ENCODE measurements at places on chromosomes 5 and 9. TPM values are rescaled to one million over a fixed set of nuclear protein-coding genes. Genes with fewer than 3 reads are reported as not detected.

GRCh38 chr5:108747774-108748400 lies at the start of gene FER:
FER (plus strand) TSS chr5:108747897; CDS start chr5:108798183, 50,286 bp downstream.
- H3K27ac ChIP-seq, result peak within 1 kb of the TSS; percentile 98
- DNase-seq, result no peak
- no peaks in the 10 kb centered on the region for H3K36me3 ChIP-seq
- peak within 1 kb of the TSS; percentile 72 for H3K4me3 ChIP-seq
- H3K4me1 ChIP-seq, result peaks cover 2% of the 10 kb centered on the region

- H3K27me3 ChIP-seq, result no peaks in the 10 kb centered on the region
- no peak for DNase-seq
- H3K36me3 ChIP-seq, result no peaks in the 10 kb centered on the region
Observed at GRCh38 chr9:86605303-86605702, 251.1 kb upstream of the TUT7 start.

- H3K27ac ChIP-seq, result peak overlapping the region; percentile 55
- no peaks in the 10 kb centered on the region for H3K4me1 ChIP-seq
- no peaks in the 10 kb centered on the region for H3K36me3 ChIP-seq
- no peak for DNase-seq
- no peak overlapping the region for H3K4me3 ChIP-seq
Observed at GRCh38 chr9:87557996-87558395, 60.3 kb downstream of the DAPK1 start.

DNA sequence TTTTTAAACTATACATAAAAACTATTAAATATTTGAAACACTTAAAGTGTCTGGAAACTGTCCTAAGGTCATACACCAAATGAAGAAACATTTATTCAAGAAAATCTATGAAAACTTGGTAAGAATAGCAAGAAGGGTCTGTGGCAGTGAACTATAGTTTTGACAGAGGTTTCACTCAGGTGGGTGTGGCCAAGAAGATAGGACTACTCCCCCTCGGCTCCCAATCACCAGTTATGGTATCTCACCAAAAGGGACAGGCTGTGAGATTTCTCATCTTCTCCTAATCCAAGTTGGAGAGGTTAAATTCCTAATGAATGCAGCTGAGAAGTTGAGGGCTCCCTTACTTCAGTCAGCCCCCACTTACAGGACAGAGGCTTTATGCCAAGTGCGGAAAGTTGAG lies 2.9 kb downstream of the ARSK start:
- no peak overlapping the region for H3K4me3 ChIP-seq
- no peaks in the 10 kb centered on the region for H3K27me3 ChIP-seq
- no peak overlapping the region for H3K27ac ChIP-seq
- H3K4me1 ChIP-seq, result peaks cover 19% of the 10 kb centered on the region
- no peaks in the 10 kb centered on the region for H3K36me3 ChIP-seq
- DNase-seq, result no peak

GRCh38 chr5:159175547-159175946 lies 33.8 kb downstream of the RNF145 start:
- H3K4me1 ChIP-seq, result peaks cover 49% of the 10 kb centered on the region
- no peaks in the 10 kb centered on the region for H3K27me3 ChIP-seq
- peaks cover 22% of the 10 kb centered on the region for H3K36me3 ChIP-seq
- H3K4me3 ChIP-seq, result no peak overlapping the region
- no peak overlapping the region for H3K27ac ChIP-seq

DNA sequence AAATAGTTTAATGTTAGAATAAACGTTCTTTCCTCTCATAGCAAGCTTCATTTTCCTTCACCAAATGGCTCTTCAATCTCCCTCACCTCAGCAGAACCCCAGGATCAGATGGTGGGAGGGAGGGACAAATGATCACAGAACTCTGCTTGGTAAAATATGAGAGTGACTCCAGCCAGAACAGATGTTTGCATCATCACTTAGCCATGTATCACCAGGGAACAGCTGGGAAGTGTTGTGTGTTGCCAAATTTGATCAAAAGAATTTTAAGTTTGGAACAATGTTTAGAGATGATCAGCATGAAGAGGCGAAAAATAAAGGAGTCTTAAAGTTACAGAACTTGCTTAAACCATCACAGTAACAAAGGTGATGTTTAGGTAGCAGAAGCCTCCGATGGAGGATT lies 115.7 kb downstream of the FRMD3 start:
- H3K27ac ChIP-seq, result peak overlapping the region; percentile 30
- H3K36me3 ChIP-seq, result no peaks in the 10 kb centered on the region
- no peak for DNase-seq
- no peak overlapping the region for H3K4me3 ChIP-seq
- no peaks in the 10 kb centered on the region for H3K4me1 ChIP-seq

DNA sequence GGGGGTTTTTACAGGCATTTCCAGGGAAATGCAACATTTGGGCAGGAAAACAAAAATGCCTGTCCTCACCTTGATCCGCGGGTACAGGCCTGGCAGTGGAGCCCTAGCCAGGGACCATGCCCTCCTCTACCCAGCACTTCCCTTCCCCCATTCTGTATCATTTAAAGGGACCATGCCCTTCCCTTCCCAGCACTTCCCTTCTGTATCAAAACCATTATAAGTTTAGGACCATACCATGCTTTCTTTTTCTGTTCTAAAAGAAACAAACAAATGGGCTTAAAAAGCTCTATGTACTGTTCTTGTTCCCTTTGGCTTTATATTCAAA lies 166.9 kb upstream of the ZNF608 start:
- H3K27ac ChIP-seq, result no peak overlapping the region
- no peaks in the 10 kb centered on the region for H3K27me3 ChIP-seq
- H3K36me3 ChIP-seq, result no peaks in the 10 kb centered on the region

- H3K27me3 ChIP-seq, result no peaks in the 10 kb centered on the region
- DNase-seq, result no peak
- H3K4me3 ChIP-seq, result no peak overlapping the region
Observed at GRCh38 chr5:156376751-156377150, 49.8 kb downstream of the SGCD start.

DNA sequence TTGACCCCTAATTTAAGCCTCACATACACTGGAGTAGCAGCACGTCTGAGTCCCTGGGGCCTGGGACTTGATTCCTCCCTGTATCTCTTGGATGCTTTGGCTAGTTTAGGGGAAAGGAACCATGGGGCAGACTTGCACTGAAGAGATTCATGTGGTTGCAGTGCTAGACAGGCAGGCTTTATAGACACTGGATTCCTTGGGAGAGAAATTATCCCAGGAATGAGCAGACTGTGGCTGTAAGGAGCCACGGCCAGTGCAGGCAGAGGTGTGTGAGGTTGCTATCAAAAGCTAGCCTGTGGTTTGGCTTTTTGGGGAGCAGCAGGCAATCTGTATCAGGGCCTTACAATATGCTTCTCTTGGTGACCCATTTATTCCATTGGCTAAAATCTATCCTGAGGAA lies 20.5 kb upstream of the PITX1 start:
- no peak overlapping the region for H3K4me3 ChIP-seq
- no peaks in the 10 kb centered on the region for H3K4me1 ChIP-seq
- no peaks in the 10 kb centered on the region for H3K36me3 ChIP-seq
- peaks cover 44% of the 10 kb centered on the region for H3K27me3 ChIP-seq
- H3K27ac ChIP-seq, result no peak overlapping the region

- DNase-seq, result no peak
- H3K36me3 ChIP-seq, result no peaks in the 10 kb centered on the region
- no peak overlapping the region for H3K4me3 ChIP-seq
- H3K27ac ChIP-seq, result peak overlapping the region; percentile 57
- H3K4me1 ChIP-seq, result peaks cover 79% of the 10 kb centered on the region
- H3K27me3 ChIP-seq, result no peaks in the 10 kb centered on the region
Observed at GRCh38 chr9:20559231-20559890, 62.9 kb downstream of the MLLT3 start.

GRCh38 chr5:133904641-133905040 lies 63.8 kb downstream of the C5orf15 start:
- H3K27ac ChIP-seq, result no peak overlapping the region
- no peak overlapping the region for H3K4me3 ChIP-seq
- H3K36me3 ChIP-seq, result no peaks in the 10 kb centered on the region
- H3K27me3 ChIP-seq, result no peaks in the 10 kb centered on the region
- H3K4me1 ChIP-seq, result peaks cover 4% of the 10 kb centered on the region
- no peak for DNase-seq

DNA sequence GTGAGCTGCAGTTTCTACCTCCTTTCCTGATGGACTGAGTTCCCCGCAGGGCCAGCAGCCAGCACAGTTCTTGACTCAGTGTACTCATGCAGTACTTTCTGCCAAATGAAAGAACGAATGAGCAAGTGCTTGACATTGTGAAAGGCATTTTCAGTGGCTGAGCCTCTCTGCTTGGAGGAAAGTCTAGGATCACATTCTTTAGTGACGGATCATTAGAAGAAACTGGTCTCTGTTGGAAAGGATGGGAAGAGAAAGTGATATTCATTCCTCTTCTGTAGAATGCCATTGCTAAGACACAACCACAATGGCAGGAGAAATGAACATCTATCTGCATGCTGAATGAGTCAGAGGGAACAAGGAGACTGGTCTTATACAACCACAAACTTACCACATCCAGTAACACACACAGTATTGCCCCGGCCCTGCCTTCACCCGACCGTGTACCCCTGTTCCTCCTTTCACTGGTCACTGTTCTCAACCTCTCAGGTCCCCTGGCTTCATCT lies 206.9 kb downstream of the CRB2 start:
- no peaks in the 10 kb centered on the region for H3K27me3 ChIP-seq
- H3K4me3 ChIP-seq, result no peak overlapping the region
- peak; percentile 78 for DNase-seq
- H3K4me1 ChIP-seq, result no peaks in the 10 kb centered on the region
- H3K36me3 ChIP-seq, result no peaks in the 10 kb centered on the region

GRCh38 chr5:60959156-60959555 lies 14.2 kb downstream of the NDUFAF2 start:
- H3K27me3 ChIP-seq, result no peaks in the 10 kb centered on the region
- H3K4me1 ChIP-seq, result no peaks in the 10 kb centered on the region
- no peak overlapping the region for H3K4me3 ChIP-seq

- DNase-seq, result no peak
- no peak overlapping the region for H3K4me3 ChIP-seq
- no peaks in the 10 kb centered on the region for H3K36me3 ChIP-seq
Observed at GRCh38 chr5:74413403-74414048, 227.0 kb downstream of the ENC1 start.

- H3K27me3 ChIP-seq, result no peaks in the 10 kb centered on the region
- H3K27ac ChIP-seq, result no peak overlapping the region
- H3K36me3 ChIP-seq, result no peaks in the 10 kb centered on the region
- H3K4me3 ChIP-seq, result no peak overlapping the region
- no peak for DNase-seq
- H3K4me1 ChIP-seq, result no peaks in the 10 kb centered on the region
Observed at GRCh38 chr5:171692107-171692506, 93.5 kb upstream of the SMIM23 start.

DNA sequence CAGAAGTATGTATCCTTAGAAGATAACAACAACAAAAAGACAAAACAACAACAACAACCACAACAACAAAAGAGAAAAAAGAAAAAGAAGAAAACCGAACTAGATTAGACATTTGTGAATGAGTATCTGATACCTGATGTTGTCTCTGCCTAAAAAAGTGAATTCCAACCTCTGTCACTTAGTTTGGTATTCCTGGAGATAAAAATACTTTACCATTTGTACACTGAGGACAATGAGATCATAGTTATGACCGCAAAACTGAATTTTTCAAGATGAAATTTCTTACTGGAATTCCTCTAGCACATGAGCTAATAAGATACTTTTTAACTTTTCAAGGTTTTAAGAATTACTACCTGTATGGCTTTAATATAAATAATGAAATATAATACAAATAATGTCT lies 54.5 kb downstream of the ALDH1A1 start:
- H3K27ac ChIP-seq, result peak overlapping the region; percentile 72
- peaks cover 39% of the 10 kb centered on the region for H3K4me1 ChIP-seq
- no peak overlapping the region for H3K4me3 ChIP-seq
- H3K36me3 ChIP-seq, result no peaks in the 10 kb centered on the region
- H3K27me3 ChIP-seq, result no peaks in the 10 kb centered on the region

DNA sequence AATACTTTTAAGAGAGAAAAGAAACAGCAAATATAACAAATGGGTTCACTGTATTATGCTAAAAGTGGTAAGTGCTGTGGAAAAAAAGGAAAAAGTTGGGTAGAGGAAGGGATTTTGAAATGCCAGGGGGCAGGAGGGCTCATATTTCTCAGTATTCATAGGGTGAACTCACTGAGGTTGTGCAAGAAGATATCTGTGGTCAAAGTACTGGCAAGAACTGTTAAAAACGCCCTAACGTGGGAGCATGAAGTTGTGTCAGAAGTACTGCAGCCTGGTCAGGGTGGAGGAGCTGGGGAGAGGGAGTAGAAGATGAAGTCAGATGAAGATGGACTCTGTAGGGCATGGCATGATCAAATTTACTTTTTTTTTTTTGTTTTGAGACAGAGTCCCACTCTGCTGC lies 31.2 kb upstream of the SLC28A3 start:
- no peaks in the 10 kb centered on the region for H3K36me3 ChIP-seq
- no peaks in the 10 kb centered on the region for H3K27me3 ChIP-seq
- no peak overlapping the region for H3K4me3 ChIP-seq
- DNase-seq, result no peak

GRCh38 chr9:33800886-33801285 lies 5.5 kb downstream of the PRSS3 start:
- no peak overlapping the region for H3K27ac ChIP-seq
- DNase-seq, result no peak
- H3K27me3 ChIP-seq, result no peaks in the 10 kb centered on the region
- no peak overlapping the region for H3K4me3 ChIP-seq
- no peaks in the 10 kb centered on the region for H3K36me3 ChIP-seq

- no peak overlapping the region for H3K4me3 ChIP-seq
- no peak for DNase-seq
- H3K36me3 ChIP-seq, result no peaks in the 10 kb centered on the region
- H3K27me3 ChIP-seq, result no peaks in the 10 kb centered on the region
Observed at GRCh38 chr5:19285286-19285685, 702.7 kb downstream of the CDH18 start.

DNA sequence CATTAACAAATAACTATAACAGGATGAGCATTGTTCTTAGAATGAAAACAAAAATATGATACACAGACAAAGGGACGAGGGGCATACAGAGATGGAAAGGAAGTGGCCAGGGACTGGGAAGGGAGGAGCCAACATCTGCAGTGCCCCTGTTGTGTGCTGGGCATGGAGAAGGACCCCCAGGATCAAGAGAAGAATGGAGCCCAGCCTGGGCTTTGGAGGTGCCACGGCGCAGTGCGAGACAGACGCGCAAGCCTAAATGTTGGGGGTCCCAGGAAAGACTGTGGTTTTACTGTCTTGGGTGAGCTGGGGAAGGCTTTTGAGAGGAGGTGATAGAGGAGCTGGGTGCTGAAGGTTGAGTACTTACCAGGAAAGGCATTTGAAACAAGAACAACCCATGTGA lies 28.4 kb upstream of the DUSP1 start:
- peak overlapping the region; percentile 19 for H3K27ac ChIP-seq
- DNase-seq, result no peak
- H3K36me3 ChIP-seq, result no peaks in the 10 kb centered on the region
- H3K4me1 ChIP-seq, result peaks cover 19% of the 10 kb centered on the region
- H3K27me3 ChIP-seq, result no peaks in the 10 kb centered on the region
- no peak overlapping the region for H3K4me3 ChIP-seq

GRCh38 chr9:116391306-116391900 lies 237.8 kb downstream of the PAPPA start:
- H3K4me1 ChIP-seq, result no peaks in the 10 kb centered on the region
- H3K36me3 ChIP-seq, result no peaks in the 10 kb centered on the region
- H3K27me3 ChIP-seq, result no peaks in the 10 kb centered on the region
- DNase-seq, result no peak

The RXRA gene
- 27.1 TPM for total RNA-seq

The ANXA6 gene
- 233 TPM for total RNA-seq

The LRRC70 gene
- 3.8 TPM for total RNA-seq

The PCDHA11 gene
- 0.55 TPM for total RNA-seq

The PAEP gene
- not detected for total RNA-seq

The HAVCR2 gene
- total RNA-seq, result 21.7 TPM

The PCSK1 gene
- 1.8 TPM for total RNA-seq

The PCDHGA7 gene
- total RNA-seq, result 15.2 TPM

The PCDHA7 gene
- total RNA-seq, result 0.14 TPM

The TNFSF15 gene
- 13.2 TPM for total RNA-seq

The PLAC8L1 gene
- total RNA-seq, result not detected

The UBAP2 gene
- total RNA-seq, result 28.8 TPM

Data from sigmoid colon (tissue), 7 donors.